ENCODE measurements at places on chromosomes 2 and 18.
A peak's percentile ranks its signal among the peaks of the same experiment; 100 is the strongest.

DNA sequence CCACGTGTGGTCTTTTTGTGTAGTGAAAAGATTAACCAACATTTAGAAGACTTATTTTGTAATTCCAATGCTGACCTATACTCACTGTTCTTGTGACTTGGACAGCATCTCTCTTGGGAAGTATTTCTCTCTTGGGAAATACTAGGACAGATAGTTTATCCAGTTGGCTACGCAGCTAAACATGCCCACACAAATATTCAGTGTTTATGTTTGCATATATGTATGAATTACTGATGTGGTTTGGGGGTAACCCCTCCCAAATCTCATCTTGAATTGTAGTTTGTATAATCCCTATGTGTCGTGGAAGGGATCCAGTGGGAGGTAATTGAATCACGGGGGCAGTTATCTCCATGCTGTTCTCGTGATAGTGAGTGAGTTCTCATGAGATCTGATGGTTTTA, 2062.3 kb upstream of the CELF4 start:
- DNase-seq, result no peak

DNA sequence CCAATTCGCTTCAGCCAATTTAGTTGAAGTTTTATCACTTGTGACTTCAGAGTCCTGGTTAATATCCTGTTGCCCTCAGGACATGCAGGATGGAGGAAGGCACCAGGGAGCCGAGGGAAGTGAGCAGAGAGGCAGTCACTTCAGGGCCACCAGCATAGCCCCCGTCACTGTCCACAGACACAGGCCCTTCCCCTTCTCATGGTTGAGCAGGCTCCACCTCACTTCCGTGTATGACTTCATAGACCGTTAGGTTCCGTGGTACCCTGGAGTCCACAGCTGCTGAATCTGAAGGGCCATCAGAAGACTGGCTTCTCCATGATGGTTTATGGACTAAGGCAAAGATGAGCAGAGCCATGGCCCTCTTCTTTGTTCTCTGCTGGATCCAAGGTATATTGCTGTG, at the start of gene C2orf92:
C2orf92 (plus strand) TSS at position 266 of the 400 bp plus-strand sequence; CDS start at position 342, 76 bp downstream.
- no peak for DNase-seq

DNA sequence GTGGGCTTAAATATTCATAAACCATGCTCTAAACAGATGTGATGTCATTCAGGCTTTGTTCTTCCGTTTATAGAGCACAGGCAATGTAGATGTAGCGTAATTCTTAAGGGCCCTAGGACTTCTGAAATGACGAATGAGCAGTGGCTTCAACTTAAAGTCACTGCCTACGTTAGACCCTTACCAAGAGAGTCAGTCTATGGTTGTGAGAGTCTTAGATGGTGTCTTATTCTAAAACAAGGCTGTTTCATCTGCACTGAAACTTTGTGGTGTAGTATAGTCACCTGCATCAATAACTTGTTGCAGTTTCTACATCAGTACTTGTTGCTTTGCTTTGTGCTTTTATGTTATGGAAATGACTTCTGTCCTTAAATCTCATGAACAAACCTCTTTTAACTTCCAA, 56.0 kb downstream of the PIK3C3 start:
- DNase-seq, result no peak

- DNase-seq, result peak; percentile 43
These were observed 930.6 kb downstream of the LRP1B start for GRCh38 chr2:141200191-141200590.

- peak; percentile 51 for DNase-seq
These were observed 226.8 kb upstream of the CHST9 start for GRCh38 chr18:27411911-27412310.

DNA sequence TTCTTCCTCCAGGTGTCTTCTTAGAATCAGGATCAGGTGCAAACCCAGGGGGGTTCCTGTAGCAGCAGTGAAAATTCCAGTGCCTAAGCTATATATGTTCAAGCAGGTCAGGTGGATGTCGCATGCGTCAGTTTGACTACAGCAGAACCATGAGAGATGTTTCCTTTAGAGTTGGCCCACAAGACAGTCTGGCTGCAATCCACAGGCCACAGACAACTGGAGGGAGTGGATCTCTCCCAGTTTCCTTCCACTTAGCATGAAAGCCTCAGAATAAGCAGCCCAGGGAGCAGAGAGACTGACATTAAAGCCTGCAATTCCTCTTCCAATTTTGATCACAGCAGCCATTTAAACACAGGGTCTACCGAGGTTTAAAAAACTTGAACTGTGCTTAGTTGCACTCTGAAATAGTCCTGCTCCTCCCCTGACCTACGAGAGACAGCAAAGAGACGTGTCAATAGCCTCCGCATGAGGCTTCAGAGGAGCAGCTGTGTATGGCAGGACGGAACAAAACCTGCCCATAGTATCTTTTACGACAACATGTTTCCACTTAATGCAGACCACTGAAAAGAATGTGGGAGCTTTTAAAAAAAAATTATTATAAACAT, 988 bp upstream of the KCNE4 start:
- DNase-seq, result peak; percentile 74

DNA sequence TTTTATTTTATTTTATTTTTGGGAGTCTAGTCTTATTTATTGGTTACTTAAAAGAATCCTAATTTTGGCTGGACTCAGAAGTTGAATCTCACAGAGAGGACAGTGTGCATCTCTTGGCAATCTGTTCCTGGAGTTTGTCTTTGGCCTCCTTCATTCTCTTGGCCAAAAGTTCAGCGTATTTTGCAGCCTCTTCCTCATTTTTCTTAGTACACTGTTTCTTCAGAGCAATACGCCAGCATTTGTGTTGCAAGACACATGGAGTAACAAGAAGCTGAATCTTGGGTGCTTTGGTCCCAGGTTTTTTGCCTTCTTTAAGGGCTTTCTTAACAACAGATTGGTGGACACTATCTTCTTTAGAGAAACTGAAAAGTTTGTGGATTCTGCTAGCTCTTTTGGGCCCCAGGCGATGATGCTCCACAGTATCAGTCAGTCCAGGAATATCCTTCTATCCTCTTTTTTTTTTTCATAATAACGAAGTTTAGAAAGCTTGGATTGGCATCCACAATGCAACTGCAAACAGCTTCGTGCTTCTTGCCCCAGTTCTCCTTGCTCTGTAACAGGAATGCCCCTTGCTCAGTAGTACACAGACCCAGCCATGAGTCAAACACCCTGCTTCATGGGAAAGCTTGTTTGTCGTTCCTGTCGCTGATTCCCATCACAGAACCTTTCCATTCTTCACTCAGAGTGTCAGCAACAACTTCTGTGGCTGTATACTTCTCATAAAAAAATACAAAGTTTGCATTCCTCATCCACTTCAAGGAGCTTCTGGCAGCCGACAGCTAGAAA, 34.8 kb upstream of the RFX8 start:
- no peak for DNase-seq

DNA sequence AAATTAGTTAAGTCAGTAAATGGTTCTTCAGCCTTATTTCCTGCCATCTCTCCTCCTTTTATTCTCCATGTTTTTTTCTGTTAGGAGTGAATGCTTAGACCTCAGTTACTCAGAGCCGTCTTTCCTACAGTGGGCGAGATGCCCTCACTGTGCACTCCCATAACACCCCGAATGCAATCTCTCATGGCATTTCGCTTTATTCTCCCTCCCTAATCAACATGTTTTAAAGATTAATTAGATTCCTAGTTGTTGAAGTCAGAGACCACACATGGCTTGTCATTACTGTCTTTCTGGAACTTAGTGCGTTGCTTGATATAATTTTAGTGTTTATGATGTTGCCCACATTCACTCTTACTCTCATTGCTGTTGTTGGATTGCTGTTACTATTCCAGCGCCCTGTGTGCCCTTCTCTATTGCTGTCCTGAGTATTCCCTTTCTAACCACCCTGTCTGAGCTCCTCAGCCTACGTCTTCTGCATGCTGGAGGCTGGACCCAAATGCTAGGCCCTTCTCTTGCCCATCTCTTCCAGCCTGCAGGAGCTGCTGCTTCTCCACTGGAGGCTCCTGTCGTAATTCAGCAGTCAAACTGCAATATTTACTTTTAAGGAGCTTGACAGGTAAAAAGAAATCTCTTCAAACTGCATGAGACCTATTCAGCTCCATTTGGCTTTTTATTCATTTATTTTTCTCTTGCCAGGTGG, 99.3 kb downstream of the MAP2 start:
- DNase-seq, result peak; percentile 59

GRCh38 chr2:54963476-54963875, 86.8 kb downstream of the RTN4 start:
- no peak for DNase-seq

DNA sequence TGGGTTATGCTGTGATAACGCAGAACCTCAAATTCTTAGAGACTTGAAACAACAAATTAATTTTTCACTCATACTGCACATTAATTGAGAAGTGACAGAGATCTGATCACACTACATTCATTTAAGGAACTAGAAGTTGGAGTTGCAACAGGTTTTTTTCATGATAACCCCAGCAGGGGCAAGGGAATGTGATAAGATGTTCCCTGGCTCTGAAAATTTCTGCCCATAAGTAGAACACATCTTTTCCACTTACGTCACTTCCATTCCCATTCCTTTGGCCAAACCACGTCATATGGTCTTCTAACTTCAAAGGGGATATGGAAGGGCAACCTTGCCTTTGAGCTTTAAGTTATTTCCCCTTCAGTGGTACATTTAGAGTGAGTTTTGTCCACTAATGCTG, 29.7 kb upstream of the PSME4 start:
- peak; percentile 24 for DNase-seq

DNA sequence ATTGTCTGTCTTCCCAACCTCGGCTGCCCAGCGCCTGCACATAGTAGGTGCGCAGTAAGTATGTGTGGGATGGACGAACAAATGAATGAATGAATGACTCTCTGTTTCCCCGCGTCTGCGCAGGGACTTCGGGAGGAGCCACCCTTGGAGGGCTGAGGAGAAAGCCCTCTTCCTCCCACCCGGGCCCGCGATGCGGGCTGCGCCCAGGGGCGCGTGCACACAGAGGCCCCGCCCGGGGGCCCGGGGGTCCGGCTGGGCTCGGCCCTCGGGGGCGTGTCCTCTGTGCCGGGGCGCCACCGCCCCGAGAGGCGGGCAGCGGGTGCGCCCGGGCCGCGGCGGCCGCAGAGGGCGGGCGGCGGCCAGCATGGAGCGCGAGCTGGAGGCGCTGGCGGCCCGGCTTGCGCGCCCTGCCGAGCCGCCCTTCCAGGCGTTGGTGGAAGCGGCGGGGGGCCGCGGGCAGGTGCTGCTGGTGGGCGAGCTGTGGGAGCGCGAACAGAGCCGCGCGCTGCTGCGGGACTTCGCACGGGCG, at the start of gene C2orf72:
C2orf72 (plus strand) TSS at position 322 of the 529 bp plus-strand sequence; CDS start at position 365, 43 bp downstream.
- no peak for DNase-seq

DNA sequence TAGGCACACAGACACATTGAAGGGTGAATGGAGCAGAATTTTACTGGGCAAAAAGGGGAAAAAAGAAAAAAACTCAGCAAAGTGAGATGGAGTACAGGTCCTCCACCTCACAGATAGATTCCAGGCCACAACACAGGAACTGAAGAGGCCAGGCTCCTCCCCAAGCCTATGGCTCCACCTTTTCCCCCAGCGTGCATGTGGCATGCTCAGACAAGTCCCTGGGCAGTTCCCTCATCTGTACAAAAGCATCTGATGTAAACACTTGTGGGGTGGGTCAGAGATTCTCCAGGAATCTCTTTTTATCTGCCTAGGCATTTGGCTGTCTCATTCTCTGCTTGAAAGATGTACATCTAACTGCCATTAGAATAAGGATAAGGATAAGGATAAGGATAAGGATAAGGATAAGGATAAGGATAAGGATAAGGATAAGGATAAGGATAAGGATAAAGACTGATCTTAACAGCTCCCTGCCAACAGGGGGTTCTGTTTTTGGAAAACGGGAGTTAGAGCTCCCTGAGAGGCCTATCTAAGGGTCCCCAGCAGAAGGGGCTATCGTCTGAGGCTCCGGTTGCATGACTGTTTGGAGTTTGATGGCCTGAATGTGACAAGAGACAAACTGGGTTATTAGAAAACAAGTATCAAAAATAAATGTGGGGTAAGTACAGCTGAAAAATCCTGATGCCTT, 17.2 kb upstream of the ASXL3 start:
- peak; percentile 45 for DNase-seq

- DNase-seq, result no peak
These were observed 83.4 kb downstream of the SLC5A7 start for GRCh38 chr2:108069515-108070310.

GRCh38 chr2:19989667-19990415, at the start of gene WDR35:
Gene WDR35 (minus strand): TSS chr2:19990105. CDS start chr2:19990015, 90 bp downstream.
- DNase-seq, result peak; percentile 86

- DNase-seq, result no peak
These were observed 14.1 kb downstream of the ADD2 start for GRCh38 chr2:70753902-70754301.

- no peak for DNase-seq
These were observed 81.3 kb downstream of the CERKL start for GRCh38 chr2:181575650-181576025.
